ENCODE measurements at places on chromosomes 6 and 20. TPM values are rescaled to one million over a fixed set of nuclear protein-coding genes. Genes with fewer than 3 reads are reported as not detected.

The RAD21L1 gene
- not detected for polyA plus RNA-seq

DNA sequence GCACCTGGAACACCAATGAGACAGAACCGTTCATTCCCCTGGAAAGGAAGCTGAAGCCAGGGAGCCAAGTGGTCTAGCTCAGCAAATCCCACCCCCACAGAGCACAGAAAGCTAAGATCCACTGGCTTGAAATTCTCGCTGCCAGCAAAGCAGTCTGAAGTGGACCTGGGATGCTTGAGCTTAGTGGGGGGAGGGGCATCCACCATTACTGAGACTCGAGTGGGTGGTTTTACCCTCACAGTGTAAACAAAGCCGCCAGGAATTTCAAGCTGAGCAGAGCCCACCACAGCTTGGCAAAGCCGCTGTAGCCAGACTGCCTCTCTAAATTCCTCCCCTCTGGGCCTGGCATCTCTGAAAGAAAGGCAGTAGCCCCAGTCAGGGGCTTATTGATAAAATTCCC is 53.1 kb downstream of the KIF16B start:
- no peaks in the 10 kb centered on the region for H3K27me3 ChIP-seq
- no peaks in the 10 kb centered on the region for H3K4me1 ChIP-seq
- H3K4me3 ChIP-seq, result no peak overlapping the region
- no peak overlapping the region for H3K27ac ChIP-seq

DNA sequence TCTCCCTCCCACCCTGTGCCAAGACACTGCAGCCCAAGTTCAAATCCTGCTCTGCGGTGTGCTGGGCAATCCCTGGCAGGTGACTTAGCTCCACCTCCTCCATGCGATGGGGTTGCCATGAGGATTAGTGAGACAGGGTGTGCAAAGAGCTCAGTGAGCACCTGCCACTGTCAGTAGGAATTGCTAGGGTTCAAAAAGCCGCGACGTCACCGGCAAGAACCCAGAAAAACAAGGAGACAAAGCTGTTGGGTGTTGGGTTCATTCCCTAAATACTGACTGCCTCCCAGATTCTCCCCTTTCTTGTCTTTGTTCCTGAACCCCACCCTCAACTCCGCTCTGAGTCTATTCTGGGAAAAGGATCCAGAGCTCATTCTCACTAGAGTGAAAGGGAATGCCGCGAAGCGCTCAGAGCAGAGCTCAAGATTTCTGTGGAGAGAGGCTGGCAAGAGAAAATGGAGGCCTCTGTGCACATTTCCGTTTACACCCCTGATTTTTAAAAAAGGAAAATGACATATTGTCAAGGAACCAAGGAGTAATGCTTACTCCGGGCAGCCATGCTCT is 13.3 kb downstream of the PMEPA1 start:
- no peaks in the 10 kb centered on the region for H3K36me3 ChIP-seq
- H3K4me3 ChIP-seq, result no peak overlapping the region
- H3K4me1 ChIP-seq, result peaks cover 30% of the 10 kb centered on the region
- H3K27ac ChIP-seq, result no peak overlapping the region

The PAK5 gene
- polyA plus RNA-seq, result not detected

- no peak for DNase-seq
- H3K4me1 ChIP-seq, result no peaks in the 10 kb centered on the region
- H3K27ac ChIP-seq, result no peak overlapping the region
- no peak overlapping the region for H3K4me3 ChIP-seq
- H3K36me3 ChIP-seq, result no peaks in the 10 kb centered on the region
- no peaks in the 10 kb centered on the region for H3K27me3 ChIP-seq
Measured at GRCh38 chr6:44622956-44623355, 235.4 kb downstream of the CDC5L start.

DNA sequence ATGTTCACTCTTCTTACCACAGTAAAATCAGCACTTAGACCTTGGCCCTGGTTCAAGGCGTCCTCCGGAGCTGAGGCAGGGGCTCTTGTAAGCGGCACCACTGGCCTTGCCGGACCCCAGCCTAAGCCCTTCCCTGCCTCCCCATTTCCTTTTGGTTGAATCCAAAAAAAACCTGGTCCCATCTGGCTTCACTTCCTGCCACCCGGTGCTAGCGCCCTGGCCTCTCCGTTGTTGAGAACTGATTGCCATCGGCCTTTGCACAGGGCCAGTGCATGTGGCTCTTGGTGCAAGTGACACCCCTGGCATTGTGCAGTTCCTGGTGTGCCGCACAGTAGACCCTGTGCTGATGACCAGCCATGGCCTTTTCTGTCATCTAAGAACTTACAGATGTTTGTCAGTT is 19.0 kb upstream of the RBM38 start:
- H3K27ac ChIP-seq, result no peak overlapping the region
- no peak overlapping the region for H3K4me3 ChIP-seq
- no peaks in the 10 kb centered on the region for H3K4me1 ChIP-seq
- peaks cover 58% of the 10 kb centered on the region for H3K36me3 ChIP-seq

DNA sequence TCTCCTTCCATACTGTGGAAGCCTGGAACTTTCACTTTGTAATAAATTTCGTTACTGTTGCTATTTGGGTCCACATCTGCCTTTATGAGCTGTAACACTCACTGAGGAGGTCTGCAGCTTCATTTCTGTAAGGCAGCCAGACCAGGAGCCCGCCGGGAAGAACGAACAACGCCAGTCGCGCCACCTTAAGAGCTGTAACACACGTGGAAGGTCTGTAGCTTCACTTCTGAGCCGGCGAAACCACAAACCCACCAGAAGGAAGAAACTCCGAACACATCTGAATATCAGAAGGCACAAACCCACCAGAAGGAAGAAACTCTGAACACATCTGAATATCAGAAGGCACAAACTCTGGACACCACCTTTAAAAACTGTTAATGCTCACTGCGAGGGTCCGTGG is 589.9 kb upstream of the SLC35B3 start:
- no peak overlapping the region for H3K27ac ChIP-seq
- H3K4me3 ChIP-seq, result no peak overlapping the region
- H3K27me3 ChIP-seq, result no peaks in the 10 kb centered on the region
- no peak for DNase-seq
- no peaks in the 10 kb centered on the region for H3K4me1 ChIP-seq

- H3K4me3 ChIP-seq, result no peak overlapping the region
- peaks cover 13% of the 10 kb centered on the region for H3K4me1 ChIP-seq
- DNase-seq, result peak; percentile 71
- H3K36me3 ChIP-seq, result no peaks in the 10 kb centered on the region
- H3K27ac ChIP-seq, result peak overlapping the region; percentile 5
Measured at GRCh38 chr6:11236076-11236750, 3.7 kb upstream of the NEDD9 start.

DNA sequence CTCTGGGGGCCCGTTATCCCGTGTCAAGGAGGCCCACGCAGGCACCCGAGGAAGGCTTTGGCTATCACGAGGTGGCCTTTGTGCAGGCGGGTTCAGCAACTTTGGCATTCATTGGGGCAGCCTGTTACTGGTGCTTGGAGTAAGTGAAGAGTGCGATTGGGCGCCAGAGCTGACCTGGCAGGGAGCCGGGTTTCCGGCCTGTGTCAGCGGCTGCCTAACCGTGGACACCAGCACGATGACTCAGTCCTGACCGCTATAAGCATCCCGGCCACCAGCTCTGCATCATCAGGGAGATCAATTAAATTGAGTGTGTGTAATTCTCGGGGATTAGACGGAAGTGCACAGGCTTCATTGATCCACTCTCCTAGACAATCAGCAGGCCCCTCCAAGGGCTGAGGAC is 45.9 kb downstream of the CDH4 start:
- no peak overlapping the region for H3K27ac ChIP-seq
- no peaks in the 10 kb centered on the region for H3K27me3 ChIP-seq
- H3K4me3 ChIP-seq, result no peak overlapping the region

DNA sequence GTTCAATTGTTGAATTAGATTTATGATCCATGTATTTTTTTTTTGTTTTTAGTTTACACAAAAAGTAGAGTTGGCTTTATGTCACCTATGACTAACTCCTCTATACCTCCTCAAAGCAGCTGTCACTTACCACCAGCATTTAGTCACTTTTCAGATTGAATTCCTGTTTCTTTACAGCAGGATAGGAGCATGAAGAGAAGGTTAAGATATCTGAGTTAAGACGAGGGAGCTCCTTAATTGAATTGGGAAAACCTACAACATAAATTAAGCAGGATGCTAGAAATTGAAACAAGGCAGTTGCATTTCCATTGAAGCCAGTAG is 237.2 kb downstream of the FARS2 start:
- H3K36me3 ChIP-seq, result no peaks in the 10 kb centered on the region
- DNase-seq, result peak; percentile 4
- peaks cover 23% of the 10 kb centered on the region for H3K4me1 ChIP-seq
- peak overlapping the region; percentile 71 for H3K27ac ChIP-seq
- no peaks in the 10 kb centered on the region for H3K27me3 ChIP-seq
- no peak overlapping the region for H3K4me3 ChIP-seq

GRCh38 chr20:18901980-18902737 is 88.6 kb downstream of the SCP2D1 start:
- H3K27me3 ChIP-seq, result no peaks in the 10 kb centered on the region
- DNase-seq, result no peak
- no peak overlapping the region for H3K27ac ChIP-seq
- no peaks in the 10 kb centered on the region for H3K36me3 ChIP-seq
- no peaks in the 10 kb centered on the region for H3K4me1 ChIP-seq

DNA sequence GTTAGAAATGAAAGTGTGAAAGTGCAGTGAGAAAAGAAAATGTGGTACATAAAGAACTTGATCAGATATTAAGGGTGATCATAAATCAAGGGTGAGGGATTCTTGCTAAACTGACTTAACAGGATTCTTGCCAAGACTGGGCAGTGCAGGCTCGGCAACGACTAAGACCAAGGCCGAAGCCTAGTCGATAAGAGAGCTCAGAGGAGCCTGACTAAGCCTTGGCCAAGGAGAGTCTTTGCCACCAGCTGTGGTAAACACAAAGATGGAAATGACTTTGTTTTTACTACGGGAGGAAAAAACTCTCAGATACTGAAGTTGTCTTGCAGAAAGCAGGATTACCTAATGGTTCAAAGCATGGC is 196.6 kb downstream of the LY86 start:
- DNase-seq, result no peak
- H3K4me3 ChIP-seq, result no peak overlapping the region
- no peaks in the 10 kb centered on the region for H3K27me3 ChIP-seq
- no peaks in the 10 kb centered on the region for H3K36me3 ChIP-seq
- H3K4me1 ChIP-seq, result no peaks in the 10 kb centered on the region

The TFAP2D gene
- not detected for polyA plus RNA-seq

GRCh38 chr20:22584922-22585785 is 782 bp upstream of the FOXA2 start:
- DNase-seq, result no peak
- H3K4me3 ChIP-seq, result no peak overlapping the region
- H3K27me3 ChIP-seq, result peaks cover 71% of the 10 kb centered on the region
- no peaks in the 10 kb centered on the region for H3K4me1 ChIP-seq
- H3K27ac ChIP-seq, result no peak overlapping the region

DNA sequence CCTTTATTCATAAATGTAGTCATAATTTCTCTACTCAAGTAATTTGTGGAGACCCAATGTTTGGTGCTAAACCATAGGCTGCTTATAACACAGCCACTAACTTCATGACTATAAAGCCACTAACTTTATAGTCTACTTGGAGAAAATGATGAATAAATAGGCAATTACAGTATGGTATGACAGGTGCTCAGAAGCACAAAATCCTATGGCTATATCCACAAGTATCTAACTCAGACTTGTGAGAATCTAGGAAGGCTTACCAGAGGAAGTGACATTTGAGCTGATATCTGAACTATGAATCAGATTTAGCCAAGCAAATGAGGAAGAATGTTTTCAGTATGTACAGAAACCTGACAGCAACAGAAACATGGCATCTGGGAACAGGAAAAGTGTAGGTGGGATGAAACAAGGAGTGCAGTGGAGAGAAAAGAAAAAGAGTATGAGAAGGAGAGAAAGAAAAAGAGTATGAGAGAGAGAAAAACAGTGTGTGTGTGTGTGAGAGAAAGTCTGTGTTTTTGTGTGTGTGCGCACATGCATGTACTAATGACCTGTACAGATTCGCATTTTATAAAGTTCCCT is 59.9 kb downstream of the REV3L start:
- H3K27ac ChIP-seq, result no peak overlapping the region
- peaks cover 45% of the 10 kb centered on the region for H3K4me1 ChIP-seq
- H3K27me3 ChIP-seq, result no peaks in the 10 kb centered on the region
- DNase-seq, result peak; percentile 54
- no peak overlapping the region for H3K4me3 ChIP-seq
- no peaks in the 10 kb centered on the region for H3K36me3 ChIP-seq

- H3K36me3 ChIP-seq, result no peaks in the 10 kb centered on the region
- H3K27ac ChIP-seq, result no peak overlapping the region
- H3K4me1 ChIP-seq, result no peaks in the 10 kb centered on the region
- no peaks in the 10 kb centered on the region for H3K27me3 ChIP-seq
Measured at GRCh38 chr20:21781446-21782075, 76.1 kb downstream of the PAX1 start.

DNA sequence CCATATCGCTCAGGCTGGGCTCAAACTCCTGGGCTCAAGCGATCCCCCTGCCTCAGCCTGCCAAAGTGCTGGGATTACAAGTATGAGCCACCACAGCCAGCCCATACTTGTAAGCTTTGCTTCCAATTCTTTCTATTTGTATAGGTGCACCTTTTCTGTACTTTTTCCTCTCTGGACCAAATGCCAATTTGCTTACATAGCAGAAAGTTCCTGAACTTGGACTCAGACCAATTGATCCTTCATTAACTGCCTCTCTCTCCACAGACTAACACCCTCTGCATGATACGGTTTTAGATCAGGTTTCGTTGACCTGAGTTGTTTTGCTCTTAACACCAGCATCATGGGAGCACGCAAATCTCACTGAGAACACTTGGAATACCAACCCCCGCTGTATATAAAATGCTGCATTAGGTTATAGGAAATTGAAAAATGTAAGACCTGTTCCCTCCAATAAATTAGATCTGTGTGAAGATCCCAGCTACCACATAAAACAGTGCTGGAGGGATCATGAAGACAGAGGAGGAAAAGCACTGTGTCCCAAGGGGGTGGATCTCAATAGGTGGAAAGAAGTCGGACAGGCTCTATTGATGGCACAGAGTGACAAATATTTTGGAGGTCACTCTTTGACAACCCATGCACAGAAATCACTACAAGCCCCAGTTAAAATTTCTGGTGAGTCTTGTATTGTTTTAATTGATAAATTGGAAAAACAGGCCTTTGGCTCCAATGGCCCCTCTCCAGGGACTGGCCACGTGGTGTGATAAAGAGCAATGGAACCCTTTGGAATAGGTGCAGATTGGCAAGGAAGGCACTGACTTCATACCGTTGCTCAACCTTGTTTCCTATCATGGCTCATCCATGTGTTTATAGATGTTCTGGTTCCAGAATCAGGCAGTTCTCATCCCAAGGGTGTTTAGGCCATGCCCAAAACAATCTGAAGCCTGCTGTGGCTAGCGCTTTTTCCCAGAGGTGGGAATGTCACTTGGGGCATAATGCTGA is 51.2 kb downstream of the ISM1 start:
- no peak overlapping the region for H3K27ac ChIP-seq
- no peak overlapping the region for H3K4me3 ChIP-seq
- H3K27me3 ChIP-seq, result no peaks in the 10 kb centered on the region
- DNase-seq, result no peak
- H3K36me3 ChIP-seq, result no peaks in the 10 kb centered on the region

The GSTA4 gene
- polyA plus RNA-seq, result 15.6 TPM

The MACROD2 gene
- 0.46 TPM for polyA plus RNA-seq

- H3K4me3 ChIP-seq, result no peak overlapping the region
- H3K27ac ChIP-seq, result no peak overlapping the region
- no peak for DNase-seq
- H3K27me3 ChIP-seq, result no peaks in the 10 kb centered on the region
Measured at GRCh38 chr6:123849406-123849805, 45.7 kb downstream of the NKAIN2 start.

The EDN3 gene
- not detected for polyA plus RNA-seq
